ENCODE measurements at places on chromosomes 5 and 9.

DNA sequence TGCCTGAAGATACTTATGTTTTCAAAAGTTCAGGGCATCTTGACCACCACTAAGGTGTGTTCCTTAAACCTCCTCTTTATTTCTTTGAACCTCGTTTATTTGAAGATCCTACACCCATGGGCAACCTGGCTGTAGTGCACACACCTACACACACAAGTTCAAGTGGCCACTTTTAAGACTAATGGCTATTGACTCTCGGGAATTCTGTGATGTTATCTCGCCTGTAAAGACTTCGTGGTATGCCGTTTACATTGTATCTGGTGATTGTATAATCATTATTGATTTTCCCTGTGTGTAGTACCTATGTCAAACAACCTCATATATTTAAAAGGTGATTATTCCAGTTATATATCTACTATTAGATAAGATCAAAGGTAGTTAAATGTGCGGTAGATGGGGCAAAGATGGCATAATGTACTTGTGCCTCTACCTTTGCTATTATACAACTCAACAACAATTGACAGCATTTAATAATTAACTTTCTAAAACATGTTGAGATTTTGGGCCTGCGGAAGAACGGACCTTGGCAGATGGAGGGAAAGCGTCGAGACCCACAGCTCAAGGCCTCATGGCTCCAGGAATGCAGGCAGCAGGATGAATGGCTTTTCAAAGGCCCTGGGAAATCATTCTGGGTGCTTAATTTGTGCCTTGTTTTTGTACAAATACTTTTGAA lies 51.4 kb upstream of the IRX2 start:
- no peak for DNase-seq

GRCh38 chr5:102969641-102970040 lies 150.3 kb downstream of the GIN1 start:
- no peak for DNase-seq

DNA sequence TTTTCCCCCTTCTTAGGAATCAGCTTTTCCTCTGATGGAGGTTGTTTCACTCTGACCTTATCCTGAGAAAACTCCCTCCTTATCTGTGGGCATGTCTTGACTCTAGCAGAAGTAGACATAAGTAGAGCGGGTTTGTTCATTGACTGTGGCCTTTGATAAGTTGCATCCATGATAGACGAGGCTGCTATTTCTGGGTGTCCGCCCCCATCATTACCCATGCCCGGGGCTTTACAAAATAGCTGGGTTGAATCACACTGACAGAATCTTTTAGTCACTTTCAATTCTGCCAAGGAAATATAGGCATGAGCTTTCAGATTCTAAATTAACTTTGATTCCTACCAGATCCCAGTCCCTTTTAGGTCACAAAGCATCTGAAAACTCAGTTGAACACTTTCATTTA lies 223.8 kb downstream of the SEC61B start:
- no peak for DNase-seq

- DNase-seq = no peak
Measured at GRCh38 chr9:137221506-137222111, 431 bp downstream of the RNF208 start.

DNA sequence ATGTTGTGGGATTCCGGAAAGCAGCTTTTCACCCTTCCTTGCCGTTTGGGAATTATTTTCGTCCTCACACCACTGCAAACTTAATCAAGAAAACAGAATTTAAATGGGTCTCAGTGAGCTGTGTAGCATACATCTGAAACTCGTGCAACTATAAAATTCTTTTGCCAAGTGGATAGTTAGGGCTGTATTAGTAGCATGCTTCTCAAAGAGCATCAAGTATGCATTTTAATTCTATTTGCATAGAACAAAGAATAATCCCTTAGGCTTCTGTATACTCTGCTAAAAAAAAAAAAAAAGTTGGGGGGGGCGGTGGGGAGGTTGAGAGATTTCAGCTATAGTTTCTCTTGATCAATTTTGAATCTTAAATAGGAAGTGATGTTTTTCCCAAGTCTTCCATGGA lies 11.8 kb upstream of the APBA1 start:
- DNase-seq = no peak

- no peak for DNase-seq
Measured at GRCh38 chr9:127139775-127140174, 17.3 kb upstream of the ANGPTL2 start.

DNA sequence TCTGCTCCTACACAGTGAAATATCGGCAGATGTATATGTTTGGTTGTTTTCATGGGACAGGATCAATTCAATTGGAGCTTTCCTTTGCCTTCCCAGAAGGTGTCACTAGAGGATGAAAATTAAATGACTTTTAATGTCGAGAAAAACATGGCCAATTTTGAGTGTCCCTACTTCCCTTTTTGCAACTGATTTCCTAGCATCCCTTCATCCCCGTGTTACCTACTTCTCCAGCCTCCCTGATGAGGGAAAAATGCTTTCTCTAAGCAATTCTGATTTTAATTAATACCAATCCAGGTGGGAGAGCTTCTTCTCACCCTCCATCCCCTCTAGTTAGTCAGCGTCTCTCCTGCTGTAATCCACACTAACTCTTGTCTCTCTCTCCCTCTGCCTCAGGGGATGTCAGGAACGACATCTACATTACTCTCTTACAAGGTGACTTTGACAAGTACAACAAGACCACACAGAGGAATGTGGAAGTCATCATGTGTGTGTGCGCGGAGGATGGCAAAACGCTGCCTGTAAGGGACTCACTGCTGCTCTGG lies 64.9 kb downstream of the DOCK2 start:
- DNase-seq = no peak

DNA sequence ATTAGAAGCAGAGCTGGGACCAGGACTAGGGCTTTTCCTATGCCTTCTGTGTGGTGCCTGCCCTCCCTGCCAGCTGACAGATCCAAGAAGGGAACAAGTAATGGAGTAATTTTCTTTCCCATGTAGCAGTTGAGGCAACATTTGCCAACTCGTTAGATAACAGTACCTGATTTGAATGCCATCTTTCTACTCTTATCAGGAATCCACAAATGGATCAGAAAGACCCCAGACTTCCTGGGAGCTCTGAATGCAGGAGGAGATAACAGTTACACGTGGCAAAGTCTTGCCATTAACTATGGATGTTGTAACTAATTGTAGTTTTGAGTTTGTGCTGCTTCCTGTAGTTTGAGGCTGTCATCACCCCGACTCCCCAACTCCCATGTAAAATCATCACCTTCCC lies 39.2 kb downstream of the RCL1 start:
- no peak for DNase-seq

DNA sequence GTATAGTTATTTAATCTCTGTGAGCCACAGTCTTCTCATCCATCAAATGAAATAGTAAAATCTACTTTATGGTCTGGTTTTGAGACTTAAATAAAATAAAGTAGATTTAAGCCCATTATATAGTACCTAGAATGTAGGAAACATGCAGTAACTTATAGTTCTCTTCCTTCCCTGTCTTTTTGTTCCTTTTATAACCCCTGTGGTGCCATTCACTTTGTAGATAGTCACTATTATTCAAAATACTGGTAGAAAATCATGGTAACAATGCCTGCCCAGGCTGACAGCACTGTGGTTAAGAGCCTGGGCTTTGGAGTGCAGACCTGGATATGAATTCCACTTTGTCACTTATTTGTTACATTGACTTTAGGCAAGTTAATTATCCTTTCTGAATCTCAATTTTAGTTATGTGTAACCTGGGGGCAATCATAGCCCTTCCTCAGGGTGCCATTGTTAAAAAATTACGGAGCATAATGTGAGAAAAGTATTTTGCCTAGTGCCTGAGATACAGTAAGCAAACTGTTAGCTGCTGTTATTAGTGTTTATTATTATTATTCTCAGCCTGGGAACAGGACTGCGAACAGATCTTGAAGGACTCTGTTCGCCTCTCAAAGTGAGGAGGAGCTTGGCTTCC lies 100.4 kb downstream of the RALGPS1 start:
- no peak for DNase-seq

GRCh38 chr9:135117281-135117680 lies 29.8 kb downstream of the OLFM1 start:
- no peak for DNase-seq

GRCh38 chr5:43137326-43137725 lies 16.6 kb downstream of the ZNF131 start:
- no peak for DNase-seq

DNA sequence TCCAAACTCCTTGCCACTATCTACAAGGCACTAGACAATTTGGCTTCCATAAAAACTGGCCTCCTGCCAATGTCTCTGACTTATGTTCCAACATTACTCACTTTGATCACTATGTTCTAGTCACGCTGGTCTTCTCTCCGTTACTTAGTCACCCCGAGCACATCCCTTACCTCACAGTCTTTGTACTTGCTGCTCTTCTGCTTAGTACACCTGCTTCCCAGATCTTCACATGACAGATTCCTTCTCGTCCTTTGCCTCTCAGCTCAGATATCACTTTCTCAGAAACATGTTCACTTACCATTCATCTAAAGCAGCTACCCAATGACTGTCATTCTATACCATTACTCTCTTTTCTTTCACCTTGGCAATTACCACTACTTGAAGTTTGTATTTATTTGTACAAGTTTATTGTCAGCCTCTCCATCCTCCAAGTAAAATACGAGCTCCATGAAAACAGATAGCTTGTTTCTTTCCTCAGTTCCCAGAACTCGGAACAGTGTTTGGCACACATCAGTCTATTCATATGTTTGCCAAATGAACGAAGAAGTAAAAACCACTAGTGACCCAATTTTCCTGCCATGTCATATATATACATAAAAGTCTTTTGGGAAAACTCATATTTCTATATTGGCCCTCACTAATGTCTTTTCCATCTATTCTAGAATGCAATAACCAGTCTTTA lies 5.9 kb upstream of the SLC22A5 start:
- no peak for DNase-seq

DNA sequence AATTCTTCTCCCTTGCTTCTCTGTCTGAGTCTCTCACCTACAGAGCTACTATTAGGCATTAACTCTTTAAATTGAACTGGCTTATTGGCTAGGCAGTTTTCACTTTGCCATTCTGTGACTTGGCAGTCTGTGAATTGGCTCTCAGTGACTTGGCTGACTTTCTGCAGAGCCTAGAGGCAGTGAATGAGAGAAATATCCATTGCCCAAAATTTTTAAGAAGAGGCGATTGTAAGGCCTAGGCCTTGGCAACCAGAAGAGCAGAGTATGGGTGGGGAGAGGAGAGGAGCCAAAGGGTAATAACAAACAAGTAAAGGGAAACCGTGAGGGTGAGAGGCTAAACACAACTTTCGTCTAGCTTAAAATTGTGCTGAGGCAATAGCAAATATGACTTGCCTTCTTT lies 176.7 kb downstream of the PRR16 start:
- DNase-seq = no peak

DNA sequence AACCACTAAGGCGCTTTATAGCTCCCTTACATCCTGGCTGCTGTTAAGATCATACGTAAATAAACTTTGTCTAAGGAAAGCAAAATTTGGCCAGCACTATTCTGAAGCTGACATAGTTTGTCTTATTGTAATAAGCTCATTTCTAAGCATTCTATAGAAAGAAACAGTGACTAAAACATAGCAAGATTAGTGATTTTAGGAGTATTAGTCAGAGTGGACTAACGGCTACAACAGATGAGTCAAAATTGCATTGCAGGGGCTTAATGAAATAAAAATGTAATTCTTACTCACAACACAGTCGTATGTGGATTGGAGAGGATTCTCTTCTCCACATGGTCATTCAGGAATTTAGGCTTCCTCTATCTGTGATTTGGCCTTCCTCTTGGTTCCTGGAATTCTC lies 347.6 kb downstream of the GADD45G start:
- no peak for DNase-seq

DNA sequence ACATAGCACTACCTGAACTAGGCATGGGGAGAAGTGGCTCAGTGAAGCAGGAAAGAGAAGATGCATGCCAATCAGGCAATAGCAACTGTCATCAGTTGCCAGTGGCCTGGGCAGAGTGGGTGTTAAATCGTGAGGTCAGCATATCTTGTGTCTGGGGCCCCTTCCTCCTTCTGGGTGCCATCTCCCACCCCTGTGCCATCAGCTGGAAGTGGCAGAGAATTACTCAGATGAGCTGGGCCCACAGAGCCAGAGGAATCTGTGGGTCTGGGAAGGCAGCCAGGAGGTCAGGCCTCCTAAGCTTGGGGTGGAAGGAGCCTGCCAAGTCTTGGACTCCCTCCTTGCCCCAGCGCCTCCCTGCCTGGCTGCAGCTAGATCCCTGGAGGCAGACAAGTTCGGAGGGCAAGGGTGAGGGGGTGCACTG lies 66.5 kb downstream of the GALNT12 start:
- DNase-seq = no peak

DNA sequence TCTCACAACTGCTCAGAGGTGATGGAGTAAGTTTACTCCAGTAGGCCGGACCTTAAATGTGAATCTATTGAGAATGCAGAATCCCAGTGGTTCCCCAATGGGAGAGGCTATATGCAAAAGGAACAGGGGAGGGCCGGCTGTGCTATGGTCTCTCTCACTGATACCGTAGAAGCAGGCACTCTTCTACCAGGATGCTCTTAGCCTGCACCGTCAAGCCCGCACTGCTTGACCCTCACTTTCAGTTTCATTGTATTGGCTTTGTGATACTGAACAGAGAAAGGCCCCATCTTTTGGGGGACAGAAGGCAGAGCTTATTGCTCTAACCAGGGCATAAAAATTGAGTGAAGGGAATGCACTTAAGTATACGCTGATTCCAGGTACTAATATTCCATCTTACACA lies 615.0 kb upstream of the RGMB start:
- DNase-seq = no peak

- no peak for DNase-seq
Measured at GRCh38 chr9:6944896-6945295, 187.1 kb downstream of the KDM4C start.

DNA sequence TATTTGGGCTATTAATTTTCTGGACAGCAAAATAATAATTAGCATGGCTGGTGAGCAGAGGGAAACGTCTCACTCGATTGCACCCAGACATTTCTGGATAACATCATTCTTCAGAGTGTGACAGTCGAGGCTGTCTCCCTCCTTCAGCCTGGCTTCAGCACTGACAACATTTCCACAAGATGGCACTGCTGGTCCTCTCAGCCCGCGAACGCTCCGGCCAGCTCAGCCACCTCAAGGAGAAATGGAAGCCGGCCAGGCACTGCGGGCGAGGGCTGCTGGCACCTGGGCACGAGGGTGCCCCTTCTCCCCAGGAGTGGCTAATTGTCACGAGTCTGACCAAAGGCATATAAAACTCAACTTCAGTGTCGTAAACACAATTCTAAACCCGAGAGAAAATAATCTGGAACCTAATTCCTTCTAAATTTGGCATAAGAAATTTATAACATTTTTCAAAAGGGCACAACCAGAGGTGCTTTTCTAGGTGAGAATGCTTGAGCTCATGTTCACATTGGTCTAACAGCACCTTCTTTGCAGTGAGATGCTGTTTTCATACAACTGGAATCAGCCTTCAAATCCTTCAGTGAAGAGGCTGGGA lies 65.9 kb downstream of the DAP start:
- no peak for DNase-seq

DNA sequence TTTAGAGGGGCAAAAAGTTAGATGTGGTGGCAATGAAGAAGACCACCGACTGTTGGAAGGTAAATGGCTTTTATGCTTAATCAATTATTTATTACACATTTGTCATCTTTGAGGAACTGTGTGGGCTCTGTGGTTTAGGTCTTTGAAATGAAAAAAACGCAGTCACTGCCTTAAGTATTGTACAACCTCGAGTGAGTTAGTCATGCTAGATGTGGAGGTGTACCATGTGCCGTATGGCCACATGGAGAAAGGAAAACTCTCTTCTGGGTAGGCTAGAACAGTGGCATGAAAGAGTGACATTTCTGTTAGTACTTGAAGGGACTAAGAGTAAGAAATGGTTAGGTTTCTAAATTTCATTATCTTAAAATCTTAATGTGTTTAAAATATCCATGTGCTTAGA lies 166.1 kb downstream of the HACD4 start:
- no peak for DNase-seq
